HEK293T (cell line): ENCODE measurements at places on chromosomes 7 and 10.

DNA sequence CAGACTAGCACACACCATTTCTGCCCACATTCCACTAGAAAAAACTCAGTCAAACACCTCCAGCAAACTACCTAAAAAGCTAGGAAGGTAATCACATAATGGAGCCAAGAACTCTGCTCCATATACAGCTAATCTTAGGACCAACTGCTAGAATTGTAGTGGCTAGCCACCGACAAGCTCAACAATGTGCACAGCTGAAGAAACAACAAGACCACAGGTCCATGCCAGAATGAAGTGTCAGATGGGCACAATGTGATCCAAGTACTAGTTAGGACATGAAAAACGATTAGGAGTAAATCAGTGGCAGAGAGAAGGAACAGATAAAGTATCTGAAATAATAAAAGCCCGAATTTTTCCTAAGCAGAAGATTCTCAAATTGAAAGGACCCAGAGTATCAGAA, 38.6 kb downstream of the TMEM106B start:
- DNase-seq = no peak

DNA sequence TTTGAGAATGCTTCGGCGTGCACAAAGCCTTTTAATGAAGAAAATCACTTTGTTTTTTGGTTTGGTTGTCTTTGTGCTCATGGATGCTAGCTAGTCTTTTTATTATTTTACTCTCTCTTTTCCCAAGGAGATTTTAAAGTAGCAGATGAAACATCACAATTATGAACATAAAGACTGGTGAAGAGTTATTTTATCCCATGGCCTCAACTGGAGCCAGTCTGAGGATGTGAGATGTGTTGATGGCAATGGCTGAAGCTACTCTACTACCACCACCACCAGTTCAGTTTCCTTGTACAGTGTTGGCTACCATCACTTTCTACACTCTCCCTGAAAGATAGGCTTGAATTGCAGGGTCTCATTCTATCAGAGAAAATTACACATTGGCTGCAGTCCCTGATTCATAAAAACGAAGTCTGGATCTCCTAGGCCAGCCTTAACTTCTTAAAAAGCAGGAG, 494 bp upstream of the HERC4 start:
- DNase-seq = no peak

GRCh38 chr10:92677708-92678107, 12.0 kb upstream of the HHEX start:
- DNase-seq = no peak

DNA sequence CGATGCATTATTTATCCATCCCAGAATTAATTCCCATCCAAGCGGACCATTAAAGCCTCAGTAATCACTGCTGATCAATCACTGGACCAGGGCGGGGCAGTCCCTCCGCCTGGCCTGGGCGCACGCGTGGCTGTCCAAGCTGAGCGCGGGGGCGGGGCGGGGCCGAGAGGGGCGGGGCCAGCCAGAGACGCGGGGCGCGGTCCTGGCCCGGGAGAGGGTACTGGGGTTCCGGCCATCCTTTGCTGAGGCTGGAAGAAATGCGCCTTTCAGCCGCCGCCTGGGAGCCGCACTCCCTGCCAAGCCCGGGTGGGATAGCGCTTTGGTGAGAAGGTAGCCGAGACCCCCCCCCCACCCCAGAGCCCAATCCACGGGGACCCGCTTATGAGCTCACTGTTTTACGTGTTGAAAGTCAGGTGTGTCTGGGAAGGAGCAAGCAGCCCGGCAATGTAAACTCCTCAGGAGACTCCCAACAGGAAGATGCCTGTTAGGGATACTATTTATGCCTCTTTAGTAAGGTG, at the start of gene ARHGAP22:
Gene ARHGAP22 (minus strand): TSS at position 83 of the 518 bp plus-strand sequence. CDS start 277 bp downstream, outside the sequence.
- DNase-seq = peak; percentile 66

- no peak for DNase-seq
Observed at GRCh38 chr7:104908636-104909035, 105.4 kb upstream of the KMT2E start.

GRCh38 chr10:117619707-117620405, 77.3 kb downstream of the EMX2 start:
- DNase-seq = no peak

DNA sequence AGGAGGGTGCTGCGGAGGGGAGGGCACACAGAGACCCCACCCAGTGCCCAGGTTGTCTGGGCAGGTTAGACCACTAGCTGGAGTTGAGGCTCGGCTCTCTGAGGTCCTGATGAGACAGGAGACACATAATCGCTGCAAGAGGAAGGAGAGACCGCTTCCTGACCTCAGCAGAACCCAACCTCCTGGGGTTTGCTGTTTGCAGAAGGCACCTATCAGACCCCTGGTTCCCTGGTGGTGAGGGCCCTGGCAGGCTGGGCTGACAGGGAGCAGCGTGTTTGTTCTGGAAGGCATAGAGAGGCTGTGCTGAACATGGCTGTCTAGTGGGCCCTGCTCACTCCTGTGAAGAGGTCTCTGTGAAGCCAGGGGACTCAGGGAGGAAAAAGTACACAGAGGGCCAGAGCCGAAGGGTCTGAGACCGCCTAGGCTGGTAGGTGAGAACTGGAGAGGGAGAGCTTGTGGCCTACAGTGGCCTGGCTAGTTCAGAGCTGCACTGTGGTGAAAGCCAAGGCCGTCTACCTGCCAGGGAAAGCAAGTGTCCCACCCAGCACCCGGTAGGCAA, 39.4 kb upstream of the NPFFR1 start:
- DNase-seq = no peak

DNA sequence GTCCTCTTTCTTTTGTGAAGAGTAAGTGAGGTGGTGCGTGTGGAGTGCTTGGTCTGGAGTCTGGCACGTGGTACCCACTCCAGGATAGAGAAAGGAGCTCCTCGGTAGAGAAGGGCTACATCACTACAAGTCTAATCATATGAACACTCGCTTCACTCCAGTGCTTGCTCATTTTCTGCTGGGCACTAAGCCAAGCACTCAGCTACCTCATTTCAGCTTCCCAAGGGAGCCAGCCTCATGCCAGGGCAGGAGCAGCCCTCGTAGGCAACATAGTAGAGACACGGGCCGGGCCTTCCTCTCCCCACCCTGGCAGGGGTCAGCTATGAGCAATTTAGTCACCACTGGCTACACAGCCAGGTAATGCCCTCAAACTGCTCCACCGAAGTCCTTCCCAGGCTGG, 11.4 kb upstream of the HSPA12A start:
- no peak for DNase-seq

DNA sequence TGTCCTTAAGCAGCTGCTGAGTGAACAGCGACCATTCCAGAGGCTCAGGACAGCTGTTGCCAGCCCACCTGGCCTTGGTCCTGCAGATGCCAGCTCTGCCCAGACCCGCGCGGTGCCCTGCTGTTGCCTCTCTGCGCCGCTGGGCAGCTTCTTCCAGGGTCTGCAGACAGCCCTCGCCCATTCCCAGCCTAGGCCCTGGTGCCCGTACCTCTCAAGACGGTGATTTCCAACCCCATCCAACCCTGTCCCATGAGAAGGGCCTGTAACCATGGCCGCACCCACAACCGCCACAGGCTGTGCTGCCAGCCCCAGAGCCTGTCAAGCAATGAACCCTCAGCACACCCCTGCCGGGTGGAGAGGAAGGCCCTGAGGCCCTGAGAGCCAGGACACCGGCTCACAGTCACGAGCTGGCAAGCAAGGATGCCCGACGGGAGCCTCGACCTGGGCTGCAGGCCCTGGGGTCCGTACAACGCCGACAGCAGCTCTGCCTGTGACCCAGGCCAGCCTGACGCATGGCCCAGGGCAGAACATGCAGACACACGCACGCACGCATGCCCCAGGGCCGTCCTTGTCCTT, 231.9 kb downstream of the MAD1L1 start:
- no peak for DNase-seq

DNA sequence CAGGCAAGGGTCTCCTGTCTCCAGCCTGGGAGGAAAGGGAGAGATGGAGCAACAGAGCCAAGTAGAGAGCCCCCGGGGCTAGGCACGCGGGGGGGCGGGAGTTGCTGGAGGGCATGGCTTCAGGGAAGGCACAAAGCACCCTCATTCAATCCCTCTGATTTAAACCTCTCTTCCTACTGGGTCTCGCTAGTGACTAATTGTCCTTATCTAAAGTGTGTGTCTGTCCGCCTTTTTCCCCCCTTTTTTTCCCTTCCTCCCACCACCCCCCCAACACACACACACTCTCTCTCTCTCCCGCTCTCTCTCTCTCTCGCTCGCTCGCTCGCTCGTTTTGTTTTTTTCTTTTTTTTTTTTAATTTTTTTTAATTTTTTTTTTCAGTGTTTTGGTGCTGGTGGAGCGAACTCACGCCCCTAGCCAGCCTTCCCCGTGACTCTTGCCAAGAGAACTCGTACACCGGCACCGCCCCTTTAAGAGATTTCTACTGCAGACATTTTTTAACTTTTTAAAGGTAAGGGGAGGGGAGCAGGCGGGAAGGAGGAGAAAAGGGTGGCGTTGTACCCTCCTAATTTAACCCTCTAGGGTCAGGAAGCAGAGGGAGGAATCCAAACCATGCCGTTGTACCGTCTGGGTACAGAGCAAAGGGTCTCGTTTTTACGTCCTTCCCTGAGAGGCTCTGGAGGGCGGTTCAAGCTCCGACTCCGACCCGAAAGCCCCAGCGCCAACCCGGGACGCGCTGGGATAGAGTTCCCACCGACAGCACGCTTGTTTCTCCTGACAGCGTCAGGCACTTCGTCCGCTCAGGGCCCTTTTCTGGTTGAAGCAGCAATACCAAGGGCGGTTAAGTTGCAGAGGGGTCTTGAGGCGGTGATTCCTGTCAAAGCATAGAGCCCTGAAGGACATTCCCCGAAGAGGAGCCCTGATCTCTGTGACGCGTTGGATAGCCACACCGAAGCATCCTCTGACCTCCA, at the start of gene HPSE2:
Gene HPSE2 (minus strand): TSS at position 195 of the 969 bp plus-strand sequence.
- DNase-seq = no peak

- DNase-seq = no peak
Observed at GRCh38 chr10:54576541-54576940, 224.5 kb downstream of the PCDH15 start.

DNA sequence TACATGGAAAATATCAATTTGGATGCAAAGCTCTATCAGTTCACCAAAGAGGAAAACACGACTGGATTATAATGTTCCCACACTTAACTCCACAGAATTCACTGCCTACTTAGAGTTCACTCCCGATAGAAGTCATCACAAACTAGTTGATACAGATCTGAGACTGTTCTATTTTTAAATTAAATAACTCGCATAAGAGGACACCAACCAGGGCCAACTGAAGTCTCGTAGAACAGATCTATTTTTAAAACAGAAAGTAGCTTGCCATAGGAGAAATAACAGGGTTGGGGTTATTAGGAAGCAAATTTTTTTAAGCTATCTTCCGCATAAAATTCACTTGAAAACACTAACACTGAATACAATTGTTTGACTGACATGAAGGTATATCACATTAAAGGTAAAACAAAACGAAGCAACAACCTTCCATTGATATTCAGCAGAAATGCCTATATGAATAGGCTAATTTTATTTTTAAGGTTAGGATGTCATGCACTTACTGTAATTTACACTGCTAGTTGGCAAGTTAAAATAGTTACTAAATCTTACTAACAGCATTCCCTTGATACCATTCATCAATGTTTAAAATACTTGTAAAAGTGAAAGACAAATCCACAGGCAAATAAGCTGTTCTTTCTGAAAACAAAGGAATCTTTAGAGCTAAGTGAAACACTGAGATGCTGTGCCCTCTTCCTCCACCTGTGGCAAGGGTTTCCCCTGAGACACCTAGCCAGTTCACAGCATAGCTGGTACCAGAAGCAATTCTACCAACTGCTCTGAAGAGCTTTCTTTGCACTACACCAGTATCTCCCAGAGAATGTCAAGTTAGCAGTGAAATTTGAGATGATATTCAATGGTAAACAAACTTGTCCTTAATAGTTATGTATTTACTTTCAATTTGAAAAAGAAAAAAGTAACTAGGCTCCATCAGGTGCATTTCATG, 186.7 kb upstream of the ANK3 start:
- no peak for DNase-seq

DNA sequence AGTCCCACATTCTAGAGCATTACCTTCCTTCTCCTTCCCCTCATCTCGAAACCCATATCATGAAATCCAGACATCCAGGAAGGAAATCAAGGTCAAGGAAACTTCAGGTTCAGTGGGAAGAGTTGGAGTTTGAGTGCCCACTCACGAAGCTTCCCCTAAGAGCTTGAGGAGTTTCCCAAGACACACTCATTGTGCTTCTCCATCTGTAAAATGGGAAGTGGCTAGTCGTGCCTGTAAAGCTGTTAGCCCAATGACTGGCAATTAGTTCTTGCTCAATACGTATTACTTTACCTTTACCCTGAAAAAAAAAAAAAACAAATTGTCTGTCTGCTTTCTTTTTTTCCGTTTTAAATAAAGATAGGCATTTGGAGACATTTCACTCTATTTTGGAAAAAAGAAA, 42.3 kb downstream of the GPAM start:
- no peak for DNase-seq

DNA sequence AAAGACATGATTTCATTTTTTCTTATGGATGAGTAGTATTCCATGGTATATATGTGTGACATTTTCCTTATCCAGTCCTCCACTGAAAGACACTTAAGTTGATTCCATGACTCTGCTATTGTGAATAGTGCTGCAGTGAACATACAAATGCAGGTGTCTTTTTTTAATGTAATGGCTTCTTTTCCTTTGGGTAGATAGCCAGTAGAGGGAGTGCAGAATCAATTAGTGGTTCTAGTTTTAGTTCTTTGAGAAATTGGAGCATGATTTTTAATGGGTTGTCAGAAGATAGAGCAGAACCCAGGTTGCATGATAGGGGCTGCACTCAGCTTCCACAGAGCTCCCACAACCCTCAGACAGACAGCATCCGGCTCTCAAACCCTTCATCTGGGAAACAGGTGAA, 152.9 kb upstream of the PLXDC2 start:
- no peak for DNase-seq

DNA sequence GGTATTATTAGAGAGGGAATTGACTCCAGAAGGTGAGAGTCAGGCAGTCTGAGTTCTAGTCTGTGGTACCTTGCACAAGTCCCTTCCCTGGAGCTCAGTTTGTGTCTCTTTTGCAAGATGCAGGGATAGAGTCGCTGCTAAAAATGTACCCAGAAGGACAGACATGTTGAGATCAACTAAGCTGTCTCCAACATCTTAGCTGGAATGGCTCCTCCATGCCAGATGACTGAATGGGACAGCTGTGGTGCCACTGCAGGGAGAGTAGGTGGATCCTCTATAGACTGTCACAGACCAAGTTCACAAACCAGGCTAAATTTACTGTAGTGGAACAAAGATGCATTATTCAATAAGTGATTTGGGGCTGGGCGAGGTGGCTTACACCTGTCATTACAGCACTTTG, 120.1 kb downstream of the NEURL1 start:
- no peak for DNase-seq

GRCh38 chr10:21326594-21327288, 198.7 kb downstream of the SKIDA1 start:
- no peak for DNase-seq

GRCh38 chr10:11232222-11232961, 214.7 kb downstream of the CELF2 start:
- no peak for DNase-seq
